ENCODE measurements at places on chromosomes 7 and 10.

GRCh38 chr7:18505870-18506460 lies 10.4 kb downstream of the HDAC9 start:
- no peak for DNase-seq

GRCh38 chr7:19674266-19674960 lies 34.4 kb downstream of the POLR1F start:
- DNase-seq = no peak

DNA sequence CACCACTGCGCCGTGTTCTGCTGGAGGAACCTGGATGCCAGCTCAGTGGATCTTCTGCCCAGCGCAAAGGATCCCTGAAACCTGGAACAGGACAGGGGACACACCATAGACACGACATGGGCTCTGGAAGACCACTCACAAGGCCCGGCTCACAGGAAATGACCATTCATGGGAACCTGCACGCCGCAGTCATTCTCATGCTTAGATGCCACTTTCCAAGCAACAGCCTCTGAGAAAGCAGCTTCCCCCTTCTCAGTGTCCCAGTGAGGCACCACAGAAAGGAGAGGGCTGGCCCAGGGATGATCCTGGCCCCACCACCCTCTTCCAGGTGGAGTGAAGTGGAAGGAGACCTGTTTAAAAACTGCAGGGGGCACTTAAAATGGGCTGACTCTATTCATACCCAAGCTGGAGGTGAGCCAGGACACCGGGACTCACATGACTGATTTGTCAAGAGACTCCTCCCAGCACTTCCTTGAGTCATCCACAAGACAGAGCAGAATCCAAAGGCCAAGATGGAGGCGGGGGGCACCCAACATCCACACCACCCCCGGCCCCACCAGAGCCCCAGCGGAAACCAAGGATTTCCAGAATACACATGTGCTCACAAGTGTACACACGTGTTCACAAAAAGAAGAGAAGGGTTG lies 11.2 kb downstream of the CTBP2 start:
- DNase-seq = no peak

DNA sequence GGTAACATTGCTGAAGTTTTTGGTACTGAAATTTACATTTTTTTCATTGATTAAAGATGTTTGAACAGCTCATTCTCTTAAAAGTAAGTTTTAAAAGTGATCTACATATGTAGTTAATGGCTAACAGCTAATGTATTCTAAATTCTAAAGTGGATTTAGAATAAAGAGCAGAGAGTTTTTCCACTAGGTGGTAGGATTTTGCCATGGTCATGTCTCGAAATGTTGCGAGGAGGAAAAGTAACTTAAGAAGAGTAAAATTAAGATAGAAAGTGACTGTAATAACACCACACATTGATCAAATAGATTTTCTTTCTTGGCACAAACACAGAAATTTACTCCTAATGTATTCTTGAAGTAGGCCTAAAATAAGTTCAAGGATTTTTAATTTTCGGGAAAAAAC lies 19.8 kb downstream of the LSMEM1 start:
- no peak for DNase-seq

GRCh38 chr10:104197364-104197763 lies 34.8 kb downstream of the CFAP43 start:
- no peak for DNase-seq

DNA sequence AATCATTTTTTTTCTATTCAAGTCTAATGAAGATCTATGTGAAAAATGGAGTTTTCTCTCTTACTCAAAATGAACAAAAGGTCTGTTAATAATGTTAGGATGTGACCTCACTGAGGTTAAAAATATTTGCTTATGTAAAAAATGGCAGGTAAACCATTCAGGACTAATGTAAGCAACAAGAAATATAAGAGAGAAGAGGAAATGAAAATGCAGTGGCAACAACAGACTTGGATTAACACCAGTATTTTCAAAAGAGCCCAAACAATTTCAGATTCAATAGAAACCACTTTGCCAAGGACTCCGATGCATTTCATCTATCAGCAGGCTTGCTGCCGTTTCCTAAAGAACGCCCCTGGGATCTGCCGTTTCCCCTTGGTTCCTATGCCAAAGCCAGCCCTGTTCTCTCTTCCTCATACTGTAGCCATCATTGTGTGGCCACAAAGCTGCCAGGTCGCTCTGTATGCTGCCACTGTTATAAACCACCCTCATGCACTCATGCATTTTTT lies 66.4 kb downstream of the MTURN start:
- DNase-seq = no peak

- DNase-seq = no peak
These were observed 384.6 kb upstream of the ADARB2 start for GRCh38 chr10:2121929-2122328.

DNA sequence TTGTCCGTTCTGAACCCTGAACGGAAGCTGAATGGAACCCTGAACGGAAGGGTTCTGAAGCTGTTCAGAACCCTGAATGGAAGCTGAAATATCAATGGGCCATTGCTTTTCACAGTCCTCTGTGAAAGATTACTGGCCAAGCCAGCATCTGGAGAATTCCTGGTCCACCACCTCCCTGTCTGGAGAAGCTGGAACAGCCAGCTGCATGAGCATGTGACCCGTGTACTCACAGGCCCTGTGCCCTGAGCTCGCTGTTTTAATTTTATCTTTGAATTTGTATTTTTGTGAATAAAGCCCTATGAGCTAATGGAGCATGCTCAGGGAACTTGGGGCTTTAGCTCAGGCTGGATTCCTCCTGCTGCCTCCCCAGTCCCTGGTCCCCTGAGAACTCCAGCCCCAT lies 37.2 kb downstream of the HTRA1 start:
- DNase-seq = no peak

DNA sequence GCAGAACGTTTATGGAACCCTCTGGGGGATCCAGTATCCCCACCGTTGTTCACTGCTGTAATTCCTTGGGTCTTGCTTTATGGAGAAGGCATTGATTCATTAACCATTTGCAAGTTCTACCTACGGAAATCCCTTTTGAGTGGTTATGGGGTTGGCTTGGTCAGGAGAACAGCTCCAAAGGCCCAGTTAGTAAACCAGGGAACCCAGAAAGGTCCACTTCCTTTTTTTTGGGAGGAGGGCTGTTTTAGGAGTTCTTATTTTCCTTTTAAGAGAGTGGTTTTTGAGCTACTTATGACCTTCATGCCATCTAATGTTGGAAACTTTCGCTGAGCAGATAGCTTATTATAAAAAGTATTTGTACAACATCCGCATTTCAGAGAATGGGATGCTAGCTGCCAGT lies 1.3 kb downstream of the POR start:
- no peak for DNase-seq

- DNase-seq = no peak
These were observed 86.8 kb downstream of the CPEB3 start for GRCh38 chr10:92203919-92204623.

GRCh38 chr7:107381453-107381852 lies 88.4 kb upstream of the GPR22 start:
- no peak for DNase-seq

- no peak for DNase-seq
These were observed 5.6 kb upstream of the IFIT2 start for GRCh38 chr10:89296220-89296648.

DNA sequence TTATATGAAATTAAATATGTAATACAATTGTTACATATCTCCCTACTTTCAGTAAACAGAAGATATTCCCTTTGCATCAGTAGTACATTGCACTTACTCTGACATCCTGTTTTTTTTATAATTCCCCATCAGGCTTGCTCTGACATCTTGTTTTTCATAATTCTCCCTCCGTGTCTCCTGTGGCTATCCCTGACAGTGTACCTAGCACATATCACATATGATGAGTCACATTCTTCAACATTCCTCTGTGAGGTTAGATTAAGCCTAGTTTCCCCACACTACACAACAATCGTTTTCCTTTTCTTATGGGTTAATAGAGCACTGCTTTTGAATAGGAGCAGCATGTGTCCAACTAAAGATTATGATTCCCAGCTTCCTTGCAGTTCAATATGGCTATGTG lies 250.6 kb upstream of the NPVF start:
- DNase-seq = no peak

- no peak for DNase-seq
These were observed 8.2 kb downstream of the PRXL2A start for GRCh38 chr10:80416479-80417098.

Data from stimulated activated CD8-positive, alpha-beta memory T cell treated with anti-CD3 and anti-CD28 coated beads, Interleukin-7, amount 100 ng/mL, for 1 hour (primary cell).